ENCODE measurements at places on chromosomes 12 and 14. TPM values are rescaled to one million over a fixed set of nuclear protein-coding genes. Genes with fewer than 3 reads are reported as not detected.

- no peak for DNase-seq
Measured at GRCh38 chr12:88793096-88793495, 212.8 kb upstream of the KITLG start.

The DLGAP5 gene
- total RNA-seq, result 29.9 TPM

DNA sequence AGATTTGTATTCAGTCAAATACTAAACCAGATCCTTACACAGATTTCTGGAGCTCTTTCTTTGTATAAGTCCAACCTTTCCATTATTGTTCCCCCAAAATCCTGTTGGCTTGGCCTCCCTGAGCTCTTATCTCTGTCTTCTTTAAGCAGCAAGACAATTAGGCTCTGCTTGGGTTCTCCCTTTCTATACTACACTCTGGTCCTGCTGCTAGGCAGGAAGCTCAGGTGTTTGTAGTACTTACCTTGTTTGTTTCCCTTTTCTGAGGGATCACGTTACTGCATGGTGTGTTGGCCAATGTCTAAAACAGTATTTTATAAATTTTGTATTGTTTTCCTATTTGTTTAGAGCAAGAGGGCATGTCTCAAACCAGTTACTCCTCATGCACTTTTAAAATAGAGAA lies 192.9 kb downstream of the PRKD1 start:
- no peak for DNase-seq

The PLBD1 gene
- 66.6 TPM for total RNA-seq

GRCh38 chr14:74126315-74127013 lies 41.7 kb downstream of the LIN52 start:
- DNase-seq, result no peak

The EPYC gene
- not detected for total RNA-seq

GRCh38 chr14:63952053-63952932 lies 99.5 kb downstream of the SYNE2 start:
- no peak for DNase-seq

DNA sequence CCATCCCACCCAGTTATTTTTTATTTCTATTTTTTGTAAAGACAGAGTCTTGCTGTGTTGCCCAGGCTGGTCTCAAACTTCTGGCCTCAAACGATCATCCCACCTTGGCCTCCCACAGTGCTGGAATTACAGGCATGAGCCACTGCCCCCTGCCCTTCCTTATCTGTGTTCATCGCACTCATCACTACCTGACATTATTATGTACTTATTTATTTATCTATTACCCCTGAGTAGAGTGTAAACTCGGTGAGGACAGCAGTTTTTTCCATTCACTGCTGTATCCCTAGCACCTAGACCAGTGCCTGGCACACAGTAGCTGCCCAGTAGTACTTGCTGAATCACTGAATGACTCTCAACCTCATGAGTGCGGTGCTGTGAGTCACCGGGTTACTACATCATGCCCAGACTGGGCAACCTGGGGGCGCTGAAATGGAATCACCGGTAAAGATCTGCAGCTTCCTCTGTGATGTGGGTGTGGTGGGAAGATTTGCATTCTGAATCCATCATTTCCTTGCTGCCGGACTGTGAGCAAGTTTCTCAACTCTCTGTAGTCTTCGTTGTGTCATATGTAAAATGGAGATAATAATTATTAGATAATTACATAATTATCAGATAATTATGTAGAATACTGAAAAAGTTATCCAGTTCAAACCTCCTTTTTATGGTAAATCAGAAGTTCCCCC lies 81.9 kb upstream of the USP44 start:
- peak; percentile 74 for DNase-seq

The GZMB gene
- not detected for total RNA-seq

- no peak for DNase-seq
Measured at GRCh38 chr12:123076604-123077297, 74.1 kb downstream of the PITPNM2 start.

- DNase-seq, result no peak
Measured at GRCh38 chr12:51834411-51834810, 14.1 kb downstream of the FIGNL2 start.

DNA sequence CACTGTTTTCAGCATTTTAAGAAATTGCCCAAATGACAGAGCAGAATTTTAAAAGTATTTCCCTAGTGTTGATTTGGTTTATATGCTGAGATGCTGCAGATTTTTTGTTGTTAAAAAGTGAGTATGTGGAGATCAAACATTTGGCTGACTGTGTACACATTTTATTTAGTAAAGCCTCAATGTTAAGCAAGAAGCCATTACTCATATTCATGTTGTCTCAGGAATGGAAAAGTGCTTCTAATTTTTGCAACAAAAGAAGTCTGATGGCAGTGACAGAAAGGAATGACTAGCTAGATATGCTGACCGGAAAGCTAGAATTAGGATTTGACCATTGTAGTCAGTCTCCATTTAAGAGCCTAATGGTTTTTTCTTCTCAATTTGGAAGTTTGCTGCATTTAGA lies 22.5 kb downstream of the SLC38A6 start:
- DNase-seq, result no peak

All from Caki2 (cell line).